ENCODE measurements at places on chromosomes 2 and 18.
A peak's percentile ranks its signal among the peaks of the same experiment; 100 is the strongest.

DNA sequence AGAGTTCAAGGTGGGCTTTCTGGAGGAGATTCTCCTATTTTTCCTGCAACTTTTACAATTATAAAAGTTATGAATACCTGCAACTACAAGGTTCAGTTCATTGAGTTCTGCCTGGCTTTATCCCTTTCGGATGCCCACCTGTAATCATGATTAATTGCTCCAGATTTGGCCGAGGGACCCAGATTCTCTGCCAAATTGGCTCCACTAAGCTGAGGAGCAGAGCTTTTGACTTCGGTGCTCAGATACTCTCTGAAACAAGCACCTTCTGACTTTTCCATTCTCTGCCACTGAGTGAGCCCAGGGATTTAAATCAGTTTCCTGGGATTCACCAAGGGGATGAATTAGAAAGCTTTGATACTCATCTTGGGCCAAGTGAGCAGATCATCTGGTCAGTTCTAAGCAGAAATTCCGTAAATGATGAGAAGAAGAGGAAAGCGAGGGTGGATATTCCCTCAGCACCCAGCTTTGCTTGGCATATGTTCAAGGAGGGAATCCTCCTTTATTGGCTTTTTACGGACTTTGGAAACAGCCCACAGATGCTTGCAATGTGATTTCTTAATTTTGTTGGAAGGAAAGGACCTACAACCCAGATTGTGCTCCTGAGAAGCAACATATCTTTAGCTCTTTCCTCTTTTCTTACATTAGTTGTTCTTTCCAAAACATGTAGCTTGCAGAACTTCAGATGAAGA is 179.2 kb downstream of the SETBP1 start:
- DNase-seq, result no peak

GRCh38 chr2:136118819-136119716 is 1.1 kb upstream of the CXCR4 start:
- DNase-seq, result no peak

GRCh38 chr18:34117319-34117718 is 107.4 kb downstream of the NOL4 start:
- no peak for DNase-seq

DNA sequence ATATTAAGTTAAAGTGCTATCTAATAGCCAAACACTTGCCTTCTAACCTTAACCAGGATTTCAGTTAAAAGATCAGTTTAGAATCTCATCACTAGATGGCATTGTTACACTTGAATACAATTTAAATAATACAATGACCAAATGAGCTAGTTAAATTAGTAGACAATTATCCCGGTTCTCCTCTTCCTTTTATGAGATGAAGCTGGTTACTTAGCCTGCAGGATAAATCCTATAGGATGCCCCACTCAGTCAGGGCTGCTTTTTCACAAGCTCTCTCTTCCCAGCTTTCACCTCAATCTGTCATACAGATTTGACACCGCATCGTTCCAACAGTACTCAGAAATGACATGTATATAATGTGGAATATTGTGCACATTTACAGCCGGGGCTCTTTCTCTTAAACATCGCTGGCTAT is 678.8 kb downstream of the KCNJ3 start:
- DNase-seq, result no peak

DNA sequence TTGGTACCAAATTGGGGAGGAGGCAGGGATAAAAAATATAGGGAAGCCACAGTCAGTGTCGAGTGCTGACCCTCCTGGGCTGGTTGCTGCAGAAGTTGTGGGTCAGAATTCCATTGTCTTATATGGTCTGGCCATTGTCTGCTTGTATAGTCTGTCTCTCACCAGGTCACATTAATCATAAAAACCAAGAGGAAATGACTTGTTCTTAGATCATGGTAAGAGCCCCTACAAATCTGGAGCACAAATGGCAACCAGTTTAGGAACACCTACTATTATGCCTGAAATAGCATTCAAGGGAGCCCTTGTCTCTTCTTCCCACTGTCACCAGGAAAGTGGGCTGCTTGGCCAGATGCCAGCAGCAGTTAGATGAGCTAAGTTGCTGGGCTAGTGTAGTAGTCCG is 119.7 kb upstream of the RMP24 start:
- DNase-seq, result no peak

DNA sequence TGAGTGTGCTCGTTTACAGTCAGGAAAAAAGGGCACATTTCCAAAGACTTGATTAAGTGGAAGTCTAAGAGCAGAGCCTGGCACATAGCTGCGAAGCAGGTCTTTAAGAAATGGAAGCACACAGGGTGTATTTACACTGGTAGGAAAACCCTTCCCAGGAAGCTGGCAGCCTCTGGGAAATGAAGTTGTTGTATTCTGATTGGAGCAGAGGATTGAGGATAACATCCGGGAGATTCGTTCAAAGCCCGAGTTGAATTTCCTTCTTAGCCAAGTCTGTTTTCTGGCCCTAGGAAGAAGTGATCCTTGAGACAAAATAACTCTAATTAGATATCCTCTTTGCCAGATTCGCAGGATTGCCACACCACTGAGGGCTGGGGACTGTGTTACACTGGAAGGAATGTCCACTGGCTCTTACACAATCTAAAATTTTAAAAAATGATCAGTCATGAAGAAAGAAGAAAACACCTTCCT is 75.9 kb downstream of the ITGB1BP1 start:
- no peak for DNase-seq

GRCh38 chr2:144324446-144325045 is 195.4 kb downstream of the ZEB2 start:
- DNase-seq, result no peak

- no peak for DNase-seq
Measured at GRCh38 chr2:128302744-128303067, 16.0 kb downstream of the HS6ST1 start.

- no peak for DNase-seq
Measured at GRCh38 chr2:207403141-207403540, 126.6 kb upstream of the CREB1 start.

GRCh38 chr2:221075203-221075602 is 496.9 kb downstream of the EPHA4 start:
- DNase-seq, result no peak

GRCh38 chr2:3942841-3943240 is 239.5 kb downstream of the DCDC2C start:
- DNase-seq, result no peak

DNA sequence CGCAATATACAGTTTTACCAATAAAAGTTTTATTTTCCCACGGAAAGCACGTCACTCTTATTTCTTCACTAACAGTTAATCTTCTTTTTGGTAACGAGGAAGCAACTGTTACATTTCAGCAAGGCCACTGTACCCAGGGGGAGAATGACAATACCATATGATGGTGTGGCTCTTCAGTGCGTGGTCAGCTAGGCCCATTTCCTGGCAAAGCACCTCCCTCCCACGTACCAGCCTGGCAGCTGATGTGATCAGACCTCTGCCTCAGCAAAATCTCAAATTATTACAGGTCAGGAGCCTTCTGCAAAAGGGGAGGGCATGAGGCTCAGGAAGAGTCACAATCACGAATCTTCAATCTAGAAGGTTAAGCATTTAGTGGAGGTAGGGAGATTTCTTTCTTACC is 55.4 kb downstream of the KLF7 start:
- no peak for DNase-seq

GRCh38 chr2:54962935-54963440 is 87.3 kb downstream of the RTN4 start:
- no peak for DNase-seq

GRCh38 chr2:106108351-106108750 is 85.8 kb downstream of the UXS1 start:
- peak; percentile 28 for DNase-seq

GRCh38 chr2:200635251-200635650 is 49.4 kb downstream of the AOX1 start:
- no peak for DNase-seq

DNA sequence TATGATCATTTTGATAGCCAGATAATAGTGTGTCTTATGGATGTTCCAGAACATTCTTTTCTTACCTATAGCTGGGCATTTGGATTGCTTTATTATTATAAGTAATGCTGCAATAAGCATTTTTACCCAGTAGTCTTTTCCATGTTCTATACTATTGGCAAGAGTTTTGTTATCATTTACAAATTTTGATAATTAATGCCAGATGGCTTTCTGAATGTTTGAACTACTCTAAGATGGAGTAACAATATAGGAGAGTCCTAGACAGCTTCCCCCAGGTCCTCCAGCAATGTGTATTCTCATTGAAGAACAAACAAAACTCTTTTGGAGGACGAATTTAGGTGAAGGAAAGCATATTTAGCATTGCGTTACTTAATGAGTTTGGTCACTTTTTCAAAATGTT is 73.0 kb downstream of the INPP4A start:
- DNase-seq, result no peak

GRCh38 chr2:37350034-37350433 is 5.6 kb downstream of the QPCT start:
- peak; percentile 35 for DNase-seq

- no peak for DNase-seq
Measured at GRCh38 chr2:74500578-74500946, 1.2 kb upstream of the LBX2 start.

- DNase-seq, result no peak
Measured at GRCh38 chr2:226791056-226791486, 8.5 kb downstream of the IRS1 start.

- no peak for DNase-seq
Measured at GRCh38 chr2:16747257-16747656, 81.6 kb upstream of the CYRIA start.

GRCh38 chr2:119580550-119581072 is 36.4 kb downstream of the CFAP221 start:
- DNase-seq, result no peak

GRCh38 chr2:47249157-47249900 is 94.2 kb upstream of the STPG4 start:
- no peak for DNase-seq

GRCh38 chr2:7672027-7672684 is 754.9 kb downstream of the RNF144A start:
- peak; percentile 23 for DNase-seq

GRCh38 chr2:11678306-11678960 is 8.4 kb upstream of the NTSR2 start:
- no peak for DNase-seq

DNA sequence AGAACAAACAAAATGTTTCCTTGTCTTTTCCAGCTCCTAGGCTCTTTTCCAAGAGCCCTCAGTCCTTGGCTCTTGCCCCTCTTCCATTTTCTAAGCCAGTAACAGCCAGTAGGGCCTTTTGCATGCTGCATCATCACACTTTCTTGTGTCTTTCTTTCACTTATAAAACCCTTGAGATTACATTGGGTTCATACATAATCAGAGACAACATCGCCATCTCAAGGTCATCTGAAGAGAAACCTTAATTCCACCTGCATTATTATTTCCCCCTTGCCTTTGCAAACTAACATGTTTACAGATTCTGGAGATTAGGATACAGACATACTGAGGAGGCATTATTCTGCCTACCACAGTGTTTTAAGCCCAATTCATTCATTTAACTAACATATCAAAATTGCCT is 697.3 kb downstream of the TRIB2 start:
- DNase-seq, result no peak

- DNase-seq, result no peak
Measured at GRCh38 chr2:236776695-236777251, 207.1 kb downstream of the ACKR3 start.

GRCh38 chr2:117536139-117536538 is 278.4 kb upstream of the DDX18 start:
- peak; percentile 15 for DNase-seq

DNA sequence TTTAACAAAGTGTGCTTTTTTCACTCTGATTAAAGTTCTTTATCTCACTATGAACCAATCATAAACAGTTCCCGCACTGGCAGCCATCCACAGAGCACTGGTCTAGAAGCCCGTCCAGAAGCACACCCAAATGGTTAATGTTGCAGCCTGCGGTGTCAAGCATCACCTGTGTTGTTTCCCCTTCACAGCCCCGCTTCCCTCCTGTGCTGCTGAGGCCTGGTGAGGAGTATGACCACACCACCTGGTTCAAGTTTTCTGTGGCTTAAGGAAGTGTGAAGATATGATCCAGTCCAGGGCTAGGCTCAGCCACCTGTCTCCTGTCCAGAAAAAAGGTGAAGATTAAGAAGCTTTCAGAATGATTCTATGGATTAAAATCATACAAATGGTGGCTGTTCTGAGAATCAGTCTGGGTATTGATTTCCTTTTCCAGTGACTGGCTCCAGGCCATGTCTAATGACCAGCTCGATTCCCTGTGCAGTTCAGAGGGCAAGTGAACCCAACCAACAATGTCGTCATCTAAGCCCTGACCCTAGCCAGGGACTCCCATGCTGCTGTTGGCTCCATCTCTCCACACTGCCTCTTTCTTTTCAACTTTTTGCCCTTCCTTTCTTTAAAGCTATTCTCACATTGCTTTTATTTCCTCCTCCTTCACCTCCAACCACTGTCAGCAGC is 17.7 kb downstream of the SRSF7 start:
- DNase-seq, result no peak

- no peak for DNase-seq
Measured at GRCh38 chr2:208619993-208620392, 213.4 kb downstream of the PTH2R start.

DNA sequence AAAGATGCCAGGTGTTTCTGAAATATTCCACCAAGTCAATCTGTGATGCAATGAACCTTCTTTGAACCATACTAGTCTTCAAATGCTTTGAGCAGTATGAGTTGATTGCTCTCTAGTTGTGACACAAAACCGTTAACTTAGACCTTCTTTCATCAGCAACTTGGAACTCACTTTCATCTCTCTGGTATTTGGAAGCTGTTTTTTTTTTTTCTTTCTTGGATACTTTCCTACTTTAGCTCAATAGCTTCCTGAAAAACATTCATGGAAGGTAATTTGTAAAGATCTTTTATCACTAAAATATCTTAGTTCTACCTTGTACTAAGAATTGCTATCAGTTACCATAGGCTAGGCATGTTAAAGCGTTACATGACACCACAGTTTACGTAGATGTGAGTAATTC is 1071.9 kb upstream of the CHAC2 start:
- DNase-seq, result no peak

GRCh38 chr2:134976074-134976702 is 57.6 kb downstream of the CCNT2 start:
- no peak for DNase-seq

GRCh38 chr18:80148326-80149199 is 39.5 kb downstream of the ADNP2 start:
- no peak for DNase-seq

DNA sequence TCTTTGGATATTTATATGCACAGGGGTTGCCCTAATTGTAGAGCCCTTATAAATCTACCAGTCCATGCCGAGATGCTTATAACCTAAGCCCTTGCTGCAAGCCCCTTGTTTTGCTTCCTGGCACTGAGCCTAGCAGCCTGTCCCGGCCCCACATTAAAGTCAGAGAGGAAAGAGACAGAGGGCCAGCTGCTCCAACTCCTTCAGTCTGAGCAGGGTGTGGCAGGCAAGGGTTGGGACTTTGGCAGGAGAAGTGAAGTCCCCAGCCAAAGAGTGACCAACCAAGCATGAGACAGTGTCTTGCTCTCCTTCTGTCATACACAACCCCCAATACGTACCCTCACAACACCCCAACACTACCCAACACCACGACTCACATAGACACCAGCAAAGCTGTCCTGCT is 54.7 kb upstream of the FZD7 start:
- DNase-seq, result no peak

DNA sequence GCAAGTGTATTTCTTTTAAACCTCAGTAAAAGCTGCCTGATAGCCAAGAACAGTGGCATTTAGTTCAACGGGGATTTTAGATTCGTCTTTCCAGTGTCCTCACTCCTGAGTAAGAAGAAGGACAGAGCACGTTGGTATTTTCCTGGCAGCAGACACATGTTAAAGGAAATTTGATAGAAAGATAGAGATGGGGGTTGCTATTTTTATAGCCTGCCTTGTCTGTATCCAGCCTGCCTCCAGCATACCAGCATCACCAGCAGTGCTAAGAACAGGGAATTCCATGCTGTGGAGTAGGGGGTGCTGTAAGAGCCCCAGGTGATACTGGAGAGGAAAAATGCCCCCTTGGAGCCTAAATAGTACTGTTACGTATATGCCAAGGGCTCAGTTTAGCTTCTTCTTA is 1.1 kb upstream of the SMYD1 start:
- DNase-seq, result no peak

Data from HuH-7 (cell line).